Right atrium auricular region (tissue), 2 donors: ENCODE measurements at places on chromosomes 2 and 18. TPM values are rescaled to one million over a fixed set of nuclear protein-coding genes. Genes with fewer than 3 reads are reported as not detected.

DNA sequence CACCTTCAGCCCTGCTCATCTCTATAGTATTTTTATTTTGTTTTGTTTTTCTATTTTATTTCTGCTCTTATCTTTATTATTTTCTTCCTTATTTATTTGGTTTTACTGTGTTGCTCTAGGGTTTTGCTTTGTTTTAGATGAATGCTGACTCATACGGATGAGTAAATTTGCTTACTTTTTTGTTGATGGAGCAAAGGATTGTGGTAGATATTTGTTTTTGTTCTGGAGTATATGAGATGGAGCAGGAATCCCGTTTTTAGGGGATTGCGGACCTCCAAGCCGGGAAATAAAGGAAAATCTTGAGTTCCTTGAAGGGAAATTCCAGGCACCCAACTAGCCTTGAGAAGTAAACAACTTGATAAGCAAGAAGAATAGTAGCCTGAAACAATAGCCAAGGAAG is 15.3 kb upstream of the COLEC12 start:
- DNase-seq, result no peak

CTLA4 gene
- total RNA-seq, result not detected

MYCN gene
- total RNA-seq, result 0.63 TPM

DNA sequence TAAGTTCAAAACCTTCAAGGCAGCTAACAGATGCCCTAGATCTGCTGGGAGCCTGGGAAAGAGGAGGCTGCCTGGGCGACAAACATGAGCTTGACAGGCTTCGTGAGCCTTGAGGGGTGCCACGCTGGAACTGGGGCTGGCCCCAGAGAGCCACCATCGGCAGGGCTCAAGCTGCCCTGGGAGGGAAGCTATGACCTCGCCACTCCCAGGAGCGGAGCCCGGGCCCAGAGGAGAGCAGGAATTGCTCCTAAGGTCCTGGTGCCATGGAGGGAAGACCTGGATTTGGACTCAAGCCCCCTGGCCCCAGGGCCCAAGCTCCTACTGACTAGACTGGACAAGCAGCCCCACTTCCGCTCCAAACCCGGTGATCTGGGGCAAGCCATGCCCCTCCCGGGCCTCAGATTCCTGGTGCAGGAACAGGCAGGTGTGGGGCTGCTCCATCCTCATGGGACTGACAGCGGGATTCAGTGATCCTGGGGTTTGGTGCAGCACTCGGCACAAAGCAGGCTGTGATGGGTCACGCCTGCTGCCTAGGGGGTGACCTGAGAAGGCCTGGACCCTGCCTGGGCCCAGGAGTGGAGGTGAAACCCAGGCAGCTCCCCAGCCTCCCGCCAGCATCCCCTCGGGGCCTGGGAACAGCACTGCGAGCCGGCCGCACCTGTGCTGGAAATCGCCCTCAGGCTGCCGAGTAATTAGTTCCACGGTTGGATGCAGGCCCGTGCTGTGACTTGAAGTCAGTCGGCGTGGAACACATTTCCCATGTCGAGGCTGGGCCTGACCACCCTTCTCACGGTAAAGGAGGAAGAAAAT is 246.9 kb downstream of the NDUFA10 start:
- DNase-seq, result no peak

DNA sequence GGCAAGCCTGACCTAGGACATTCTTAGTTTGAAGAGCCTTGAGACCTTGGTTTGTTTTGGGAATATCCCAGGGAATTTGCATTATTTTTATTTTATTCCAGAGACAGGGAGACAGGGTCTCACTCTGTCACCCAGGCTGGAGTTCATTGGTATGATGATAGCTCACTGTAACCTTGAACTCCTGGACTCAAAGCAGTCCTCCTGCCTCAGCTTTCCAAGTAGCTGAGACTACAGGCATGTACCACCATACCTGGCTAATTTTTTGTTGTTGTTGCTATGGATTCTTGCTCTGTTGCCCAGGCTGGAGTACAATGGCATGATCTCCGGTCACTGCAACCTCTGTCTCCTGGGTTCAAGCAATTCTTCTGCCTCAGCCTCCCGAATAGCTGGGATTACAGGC is 4.8 kb downstream of the MTA3 start:
- DNase-seq, result no peak

GRCh38 chr18:48033790-48034650 is 103.6 kb upstream of the SMAD2 start:
- no peak for DNase-seq

DNA sequence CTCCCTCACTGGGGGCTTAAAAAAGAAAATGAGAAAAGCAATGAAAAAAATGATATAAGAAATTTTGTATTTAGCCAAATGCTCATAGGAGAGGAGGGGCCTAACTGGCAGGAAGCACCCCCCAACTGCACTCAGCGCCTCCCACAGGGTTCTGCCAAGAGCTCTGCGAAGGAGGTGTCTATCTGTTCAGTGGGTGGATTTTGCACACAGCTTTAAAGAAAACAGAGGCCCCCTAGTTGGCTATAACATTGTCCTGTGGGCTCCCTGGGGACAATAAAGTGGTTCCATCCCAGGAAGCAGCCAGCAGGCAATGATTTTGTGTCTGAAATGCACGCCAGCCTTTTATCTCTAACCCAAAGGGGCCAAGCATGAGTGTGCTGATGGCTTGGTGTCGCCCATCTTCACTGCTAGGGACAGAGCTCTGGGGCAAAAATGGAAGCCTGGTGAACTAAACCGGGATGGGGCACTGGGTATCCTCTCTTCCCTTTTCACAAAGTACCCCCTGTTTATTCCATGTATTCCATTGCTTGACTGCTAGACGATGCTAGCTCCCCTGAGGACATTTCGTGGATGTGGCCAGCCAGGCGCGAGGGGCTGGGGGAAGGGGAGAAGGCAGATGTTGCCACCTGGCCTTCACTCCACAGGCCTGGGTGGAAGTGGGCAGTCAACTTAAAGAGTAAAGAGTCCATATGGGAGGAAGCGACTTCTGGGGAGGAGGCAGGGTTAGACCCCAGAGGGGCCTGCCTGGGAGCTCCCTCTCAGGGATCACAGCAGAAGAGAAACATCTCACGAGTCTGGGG is 205.7 kb downstream of the CYP26B1 start:
- DNase-seq, result peak; percentile 57

DNA sequence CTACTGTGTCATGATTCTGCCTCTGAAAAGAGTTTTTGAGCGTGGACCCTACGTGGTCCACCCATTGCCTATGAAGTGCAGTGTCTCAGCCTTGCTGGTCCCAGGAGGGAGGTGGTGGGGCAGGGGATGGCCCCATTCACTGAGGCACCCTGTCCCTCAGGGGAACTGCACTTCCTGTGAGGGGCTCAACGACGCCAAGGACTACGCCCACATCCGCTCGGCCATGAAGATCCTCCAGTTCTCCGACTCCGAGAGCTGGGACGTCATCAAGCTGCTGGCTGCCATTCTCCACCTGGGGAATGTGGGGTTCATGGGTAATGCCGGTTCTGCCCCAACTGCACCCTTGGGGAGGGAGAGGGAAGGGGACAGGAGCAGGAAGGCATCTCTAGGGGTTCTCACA is 42.5 kb downstream of the MYO7B start:
- peak; percentile 28 for DNase-seq

CGREF1 gene
- 4.5 TPM for total RNA-seq

MROH2A gene
- not detected for total RNA-seq

ASXL3 gene
- total RNA-seq, result 2.6 TPM

- no peak for DNase-seq
These were observed 52.3 kb downstream of the ARMC9 start for GRCh38 chr2:231250698-231251097.

CPO gene
- total RNA-seq, result not detected

- no peak for DNase-seq
These were observed 16.2 kb downstream of the IWS1 start for GRCh38 chr2:127510073-127510472.

ROCK2 gene
- total RNA-seq, result 32.3 TPM

- DNase-seq, result no peak
These were observed 1103.2 kb upstream of the ZEB2 start for GRCh38 chr2:145623136-145623535.
